Pancreas (tissue), 10 donors: ENCODE measurements at places on chromosomes 6 and 20. TPM values are rescaled to one million over a fixed set of nuclear protein-coding genes. Genes with fewer than 3 reads are reported as not detected.

RGL2 gene
- total RNA-seq: 33.7 TPM

TRDN gene
- total RNA-seq: 0.08 TPM

POU5F1 gene
- total RNA-seq: 1.1 TPM

KHDC1L gene
- not detected for total RNA-seq

TOX2 gene
- total RNA-seq: 0.24 TPM

EDN1 gene
- total RNA-seq: 2.4 TPM

RAB44 gene
- 0.09 TPM for total RNA-seq

OR2H2 gene
- total RNA-seq: not detected

HTR1E gene
- 0.24 TPM for total RNA-seq

SUPT3H gene
- 8.0 TPM for total RNA-seq

RAET1G gene
- not detected for total RNA-seq

FAM162B gene
- total RNA-seq: 1.1 TPM

L3MBTL1 gene
- 3.4 TPM for total RNA-seq

TSBP1 gene
- total RNA-seq: not detected

SSTR4 gene
- total RNA-seq: not detected

PPIL6 gene
- 3.4 TPM for total RNA-seq

MUCL3 gene
- total RNA-seq: 0.09 TPM

IL17A gene
- not detected for total RNA-seq

BPIFA2 gene
- not detected for total RNA-seq

LHFPL5 gene
- total RNA-seq: 3.0 TPM

SIRT5 gene
- total RNA-seq: 3.8 TPM

RIPOR3 gene
- 1.7 TPM for total RNA-seq

TPD52L1 gene
- total RNA-seq: 31.0 TPM

OVOL2 gene
- 4.2 TPM for total RNA-seq

ENPP4 gene
- 5.4 TPM for total RNA-seq

TBX18 gene
- 0.52 TPM for total RNA-seq

SNPH gene
- 2.6 TPM for total RNA-seq

TFAP2A gene
- total RNA-seq: 0.31 TPM

ARMC2 gene
- 2.3 TPM for total RNA-seq
